M059J (cell line): ENCODE measurements at places on chromosomes 5 and 9.

DNA sequence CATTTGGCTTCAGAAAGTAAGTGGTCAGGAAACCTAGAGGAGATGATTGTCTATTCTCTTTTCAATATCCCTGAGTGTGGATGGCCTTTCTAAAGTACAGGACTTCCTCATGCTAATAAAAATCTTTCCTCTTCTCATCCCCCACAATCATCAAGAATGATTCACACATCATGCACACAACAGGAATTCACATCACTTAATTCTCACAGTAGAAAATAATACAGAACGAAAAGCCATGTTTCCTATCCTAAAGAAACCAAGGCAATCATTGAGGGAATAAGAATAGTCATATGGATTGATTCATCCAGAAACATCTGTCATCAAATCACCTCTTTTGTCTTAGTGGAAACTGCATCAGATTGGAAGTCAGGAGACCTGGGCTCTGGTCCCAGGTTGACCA, 203.1 kb upstream of the PIK3R1 start:
- peak; percentile 7 for DNase-seq

GRCh38 chr5:26669523-26669922, 368.9 kb downstream of the CDH9 start:
- no peak for DNase-seq

- peak; percentile 18 for DNase-seq
Observed at GRCh38 chr9:70525519-70525918, 111.1 kb upstream of the KLF9 start.

DNA sequence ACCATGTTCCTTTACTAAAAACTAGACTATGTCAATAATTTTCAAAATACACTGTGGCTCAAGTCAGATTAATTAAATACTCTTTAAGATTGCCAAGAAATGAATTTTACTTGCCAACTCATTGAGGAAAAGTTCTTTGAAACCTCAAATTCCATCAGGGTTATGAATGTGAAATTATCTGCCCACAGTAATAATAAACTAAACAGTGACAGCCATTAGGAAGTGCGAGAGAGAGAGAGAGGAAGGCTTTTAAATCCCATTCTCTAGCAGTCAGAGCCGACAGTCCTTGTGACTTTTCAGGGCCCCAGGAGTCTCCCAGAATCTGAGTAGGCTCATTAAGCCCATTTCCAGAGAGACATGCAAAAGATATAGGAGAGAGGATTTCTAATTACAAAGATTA, 236.1 kb downstream of the MARCHF11 start:
- DNase-seq, result peak; percentile 33

DNA sequence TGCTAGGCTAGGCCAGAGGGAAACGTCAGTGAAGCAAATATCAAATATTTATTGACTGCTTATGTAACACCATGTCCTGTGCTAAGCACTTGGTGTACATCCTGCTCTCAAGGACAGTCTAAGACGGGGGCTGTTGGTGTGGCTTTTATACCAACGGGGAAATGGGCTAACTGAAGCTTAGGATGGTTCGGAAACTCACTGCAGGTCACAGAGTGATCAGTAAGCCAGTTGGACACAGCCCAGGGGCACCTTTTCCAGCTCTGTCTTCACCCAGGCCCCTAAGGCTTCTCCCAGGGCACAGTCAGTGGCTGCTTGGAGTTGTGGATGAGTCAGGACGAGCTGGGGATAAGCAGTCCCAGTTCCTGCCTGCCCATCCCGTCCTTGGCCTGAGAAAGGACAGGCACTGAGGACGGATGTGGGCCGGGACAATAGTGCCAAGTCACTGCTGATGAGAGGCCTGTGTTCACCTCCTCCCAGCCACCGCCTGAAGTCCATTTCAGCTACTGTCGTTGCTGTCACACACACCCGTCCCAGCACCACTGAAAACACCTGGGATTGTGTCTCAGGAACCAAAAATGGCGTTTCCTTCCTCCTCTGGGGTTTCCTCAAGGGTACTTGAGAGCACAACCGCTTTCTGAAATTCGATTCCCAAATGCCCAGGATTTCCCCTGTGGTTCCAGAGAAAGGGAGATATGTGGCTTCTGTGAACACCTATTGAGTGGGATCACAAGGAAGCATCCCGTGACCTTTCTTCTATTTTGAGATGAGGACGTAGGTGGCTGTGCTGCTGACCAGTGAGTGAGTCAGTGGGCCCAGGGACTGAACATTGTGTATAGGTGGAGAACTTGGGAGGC, 17.5 kb upstream of the SPRY4 start:
- peak; percentile 61 for DNase-seq

GRCh38 chr5:176169393-176170063, 68.7 kb upstream of the SIMC1 start:
- DNase-seq, result no peak

DNA sequence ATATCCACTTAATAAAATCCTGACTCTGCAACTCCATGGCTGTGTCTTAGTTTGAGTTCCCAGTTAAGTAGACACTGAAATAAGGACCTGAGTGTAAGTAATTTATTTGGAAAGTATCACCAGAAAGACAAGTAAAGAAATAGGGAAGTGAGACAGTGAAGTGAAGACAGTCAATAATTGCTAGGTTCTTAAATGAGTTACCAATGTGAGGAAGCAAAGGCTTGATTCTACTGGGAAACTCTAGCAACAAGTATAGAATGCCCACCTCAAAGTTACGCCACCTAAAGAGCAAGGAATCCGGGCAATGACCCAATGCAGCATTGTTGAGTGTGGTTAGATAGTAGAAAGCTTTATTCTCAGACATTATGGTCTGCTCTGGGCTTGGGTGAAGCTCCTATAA, 383.9 kb downstream of the TLR4 start:
- DNase-seq, result no peak

- DNase-seq, result no peak
Observed at GRCh38 chr9:34443533-34443932, 14.8 kb downstream of the FAM219A start.

GRCh38 chr5:170075696-170076095, 30.0 kb upstream of the FOXI1 start:
- DNase-seq, result no peak

GRCh38 chr5:79890119-79890929, 100.7 kb downstream of the MTX3 start:
- DNase-seq, result no peak

DNA sequence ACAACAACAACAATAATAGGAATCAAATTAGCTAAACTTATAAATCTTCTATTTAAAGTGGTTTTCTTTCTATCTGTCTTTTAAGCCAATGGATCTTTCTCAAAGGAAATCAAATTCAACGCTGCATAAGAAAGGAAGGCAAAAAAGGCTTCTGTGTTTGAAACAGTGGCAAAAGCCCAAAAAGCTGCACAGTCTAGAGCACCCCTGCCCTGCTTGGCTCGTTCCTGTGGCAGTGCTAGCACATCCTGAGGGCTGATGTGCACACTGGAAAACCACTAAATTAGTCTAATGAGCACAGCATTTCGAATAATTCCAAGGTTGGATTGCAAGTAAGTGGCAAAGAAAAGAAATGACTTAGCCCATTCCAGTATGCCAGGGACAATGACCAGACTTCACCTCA, 80.7 kb downstream of the AP3B1 start:
- DNase-seq, result no peak

DNA sequence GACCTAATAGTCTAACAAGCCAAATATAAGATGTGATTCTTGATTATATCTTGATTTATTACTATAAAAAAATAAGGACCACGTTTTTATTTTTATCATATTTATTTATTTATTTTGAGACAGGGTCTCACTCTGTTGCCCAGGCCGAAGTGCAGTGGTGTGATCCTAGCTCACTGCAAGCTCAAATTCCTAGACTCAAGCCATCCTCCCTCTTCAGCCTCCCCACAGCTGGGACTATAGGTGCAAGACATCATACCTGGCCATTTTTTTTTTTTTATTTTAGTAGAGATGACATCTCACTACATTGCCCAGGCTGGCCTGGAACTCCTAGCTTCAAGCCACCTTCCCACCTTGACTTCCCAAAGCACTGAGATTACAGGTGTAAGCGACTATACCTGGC, 61.0 kb upstream of the LARP1 start:
- no peak for DNase-seq

GRCh38 chr5:158066076-158066475, 207.1 kb upstream of the CLINT1 start:
- no peak for DNase-seq

DNA sequence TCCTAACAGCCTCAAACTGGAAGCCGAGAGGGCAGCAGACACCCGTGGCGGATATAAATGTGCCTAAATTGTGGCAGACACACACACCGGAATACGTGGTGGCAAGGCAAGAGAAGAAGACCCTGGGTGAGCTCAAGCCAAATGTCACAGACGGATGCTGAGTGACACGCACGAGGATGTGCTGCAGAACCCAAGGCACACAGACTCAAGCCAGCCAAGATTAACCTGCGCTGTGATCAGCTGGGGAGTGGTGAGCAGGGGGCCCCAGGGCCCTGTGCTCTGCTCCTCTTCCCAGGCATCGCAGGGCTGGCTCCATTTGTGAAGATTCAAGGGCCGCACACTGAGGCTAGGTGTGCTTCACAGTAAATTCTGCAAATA, 16.4 kb downstream of the SEMA4D start:
- DNase-seq, result no peak

- DNase-seq, result no peak
Observed at GRCh38 chr5:135857630-135858311, 23.3 kb downstream of the SLC25A48 start.

GRCh38 chr5:72622170-72622760, 115.1 kb upstream of the ZNF366 start:
- DNase-seq, result no peak

GRCh38 chr5:157100140-157100679, 8.6 kb downstream of the HAVCR2 start:
- DNase-seq, result peak; percentile 80

- peak; percentile 99 for DNase-seq
Observed at GRCh38 chr5:150112201-150113046, 26.1 kb upstream of the CSF1R start.

- DNase-seq, result no peak
Observed at GRCh38 chr9:135973277-135974219, 12.4 kb upstream of the UBAC1 start.
